Lower lobe of right lung (tissue), 2 donors: ENCODE measurements at places on chromosomes 2 and 18. TPM values are rescaled to one million over a fixed set of nuclear protein-coding genes. Genes with fewer than 3 reads are reported as not detected.
A peak's percentile ranks its signal among the peaks of the same experiment; 100 is the strongest.

DNA sequence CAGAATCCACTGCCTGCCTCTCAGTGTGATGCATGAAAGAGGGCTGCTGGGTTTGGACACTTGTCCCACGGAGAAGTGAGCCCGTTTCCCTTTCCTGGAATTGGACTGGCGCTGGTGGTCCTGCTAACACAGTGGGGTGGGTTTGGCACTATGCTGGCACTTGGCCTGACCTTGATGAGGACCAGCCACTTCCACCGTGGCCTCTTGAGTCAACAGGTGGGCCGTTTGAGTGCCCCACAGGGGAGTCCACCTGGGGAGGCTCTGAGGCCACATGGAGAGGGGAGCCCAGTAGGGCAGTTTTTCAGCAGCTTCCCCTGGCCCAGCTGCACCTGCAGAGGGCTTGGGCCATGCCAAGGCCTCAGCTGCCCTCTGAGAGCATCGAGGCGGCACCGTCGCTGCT lies 56.5 kb downstream of the MBP start:
- no peak for DNase-seq

Gene C2orf74
- 17.4 TPM for total RNA-seq

- DNase-seq = no peak
Measured at GRCh38 chr18:51236225-51236624, 38.7 kb upstream of the MEX3C start.

DNA sequence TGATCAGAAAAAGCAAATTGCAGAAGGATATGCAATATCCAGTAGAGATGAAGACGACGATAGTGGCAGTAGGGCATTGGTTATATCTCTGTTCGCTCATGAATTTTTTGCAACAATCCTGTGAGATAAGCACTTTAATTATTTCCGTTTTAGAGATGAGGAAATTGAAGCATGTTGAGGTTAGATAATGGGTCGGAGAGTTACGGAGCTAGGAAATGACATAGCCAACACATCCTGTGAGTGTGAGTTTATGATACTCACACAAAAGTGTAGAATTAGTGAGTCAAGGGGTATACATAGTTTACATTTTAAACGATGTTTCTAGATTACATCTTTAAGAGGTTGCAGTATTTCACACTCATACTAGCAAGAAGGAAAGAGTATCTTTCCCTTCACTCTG lies 123.1 kb upstream of the ARL4C start:
- DNase-seq = no peak

DNA sequence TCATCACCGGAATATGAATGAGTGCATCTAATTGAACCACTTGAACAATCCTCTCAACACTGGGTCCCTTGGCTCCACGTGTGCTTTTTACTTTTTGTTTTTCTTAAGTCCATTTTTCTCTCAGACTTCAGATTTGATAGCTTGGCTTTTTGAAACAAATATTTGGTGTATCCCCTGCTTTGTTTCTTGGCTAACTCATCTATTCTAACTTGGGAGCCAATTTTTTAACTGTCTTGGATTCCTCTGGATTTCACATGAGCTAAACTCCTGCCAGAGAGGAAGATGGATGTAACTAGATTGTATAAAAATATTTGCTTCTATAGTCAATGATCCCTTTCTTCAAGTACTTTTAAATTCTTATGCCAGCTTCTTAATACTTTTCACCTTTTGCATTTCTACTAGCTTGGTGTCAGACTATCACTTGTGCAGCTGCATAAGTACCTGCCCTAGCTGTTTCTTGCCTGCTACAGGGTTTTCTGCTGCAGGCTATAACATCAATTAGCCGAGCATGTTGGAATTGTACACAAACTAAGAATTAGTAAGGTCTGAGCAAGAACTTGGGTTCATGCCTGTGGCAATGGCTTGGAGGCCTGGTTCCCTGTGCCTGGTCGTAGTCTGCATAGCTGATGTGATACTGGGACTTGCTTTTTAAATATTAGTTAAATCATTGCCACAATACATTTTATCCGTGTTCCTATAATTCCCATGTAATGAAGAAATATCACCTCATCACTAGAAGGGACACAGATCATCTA lies 281.5 kb downstream of the EN1 start:
- DNase-seq = no peak

Gene CYP27A1
- total RNA-seq = 273 TPM

DNA sequence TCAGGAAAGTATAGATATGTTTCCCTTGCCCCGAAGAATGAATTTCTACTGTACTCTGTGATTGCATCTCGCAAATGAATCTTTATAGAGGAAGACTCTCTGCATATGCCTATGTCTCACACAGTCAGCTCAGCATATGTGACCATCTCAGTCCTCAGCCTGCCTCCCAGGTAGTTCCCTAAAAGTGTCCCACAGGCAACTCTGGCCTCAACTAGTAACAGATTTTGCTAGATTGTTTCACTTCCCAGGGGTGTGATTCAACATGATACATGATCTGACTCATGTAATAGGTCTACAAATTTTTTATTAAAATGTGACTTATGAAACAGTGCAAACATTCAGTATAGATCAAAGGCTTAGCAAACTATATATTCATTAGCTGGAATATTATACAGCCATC lies 296.6 kb upstream of the CRIM1 start:
- DNase-seq = peak; percentile 51

- DNase-seq = no peak
Measured at GRCh38 chr18:50195689-50196088, 742 bp upstream of the MYO5B start.

DNA sequence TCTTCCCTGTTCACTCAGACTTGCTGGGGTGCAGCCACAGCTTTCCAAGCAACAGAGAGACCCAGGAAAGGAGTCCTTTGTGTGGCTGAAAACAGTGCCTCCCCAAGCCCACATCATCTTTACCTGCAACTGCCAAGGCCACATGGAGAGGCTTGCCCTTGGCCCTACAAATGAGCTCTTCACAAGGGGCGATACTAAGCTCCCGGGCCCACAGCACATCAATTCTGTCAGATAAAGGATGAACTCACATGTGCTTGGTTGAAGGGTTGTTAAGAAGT lies 42.3 kb upstream of the SH3RF3 start:
- no peak for DNase-seq

Gene TEKT4
- total RNA-seq = 3.4 TPM

Gene RAMP1
- 5.1 TPM for total RNA-seq

DNA sequence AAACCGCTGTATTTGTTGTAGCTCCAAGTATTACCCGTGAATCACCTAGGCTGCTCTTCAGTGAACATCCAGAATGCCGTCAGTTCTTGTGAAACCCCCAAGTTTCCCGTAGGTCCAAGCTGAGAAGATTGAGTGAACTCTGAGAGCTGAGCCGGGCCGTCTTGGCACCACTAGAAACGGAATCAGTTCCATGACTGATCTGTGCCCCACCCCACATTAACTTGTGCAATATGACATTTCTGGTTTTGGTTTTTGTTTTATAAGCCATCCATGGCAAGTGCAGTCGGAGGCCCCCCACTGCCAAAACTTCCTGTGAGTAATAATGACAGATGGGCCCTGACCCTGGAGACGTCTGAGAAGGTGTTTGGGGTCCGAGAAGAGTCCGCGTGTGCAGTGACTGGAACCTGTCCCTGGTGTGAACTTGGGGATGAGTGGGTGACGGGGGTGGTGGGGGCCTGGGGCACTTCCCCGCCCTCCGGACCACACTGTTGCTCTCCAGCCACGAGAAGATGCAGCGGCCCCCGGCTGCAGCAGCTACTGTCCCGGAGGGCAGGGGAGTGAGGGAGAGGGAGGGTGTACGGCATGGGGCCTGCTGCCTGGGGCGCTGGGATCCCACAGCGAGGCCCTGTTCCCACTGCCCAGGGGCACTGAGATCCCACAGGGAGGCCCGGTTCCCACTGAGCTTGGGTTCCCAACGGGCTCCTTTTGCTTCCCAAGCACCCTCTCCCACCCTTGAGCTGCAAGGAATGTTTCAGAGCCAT lies 26.5 kb downstream of the NFATC1 start:
- DNase-seq = no peak

Gene FAP
- total RNA-seq = 3.4 TPM

Gene LONRF2
- 2.1 TPM for total RNA-seq

GRCh38 chr2:95010126-95010525 lies 15.4 kb upstream of the MAL start:
- DNase-seq = no peak

Gene EVX2
- total RNA-seq = not detected

GRCh38 chr18:74261053-74261713 lies 30.6 kb downstream of the CYB5A start:
- no peak for DNase-seq

Gene SNX17
- 107 TPM for total RNA-seq

Gene DNAJC27
- 5.0 TPM for total RNA-seq

DNA sequence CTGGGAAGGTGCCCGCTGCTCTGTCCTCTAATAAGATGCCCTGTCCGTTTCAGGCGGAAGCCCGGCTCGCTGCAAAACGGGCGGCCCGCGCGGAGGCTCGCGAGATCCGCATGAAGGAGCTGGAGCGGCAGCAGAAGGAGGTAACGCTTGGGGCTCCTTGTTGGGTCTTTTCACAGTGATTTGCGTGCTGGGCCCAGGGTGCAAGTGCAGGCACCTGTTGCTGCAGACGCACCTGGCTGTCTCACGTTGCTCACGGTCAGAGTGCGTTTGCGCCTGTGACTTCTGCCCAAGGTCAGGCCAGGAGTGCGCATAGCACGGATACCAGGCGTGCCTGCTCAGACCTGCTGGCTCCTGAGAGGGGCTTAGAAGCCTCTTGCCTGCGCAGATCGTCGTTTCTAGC lies 81.1 kb downstream of the LRRFIP1 start:
- no peak for DNase-seq

- DNase-seq = no peak
Measured at GRCh38 chr2:179711375-179711774, 150.0 kb downstream of the ZNF385B start.

Gene ATP6V1C2
- total RNA-seq = 1.7 TPM

DNA sequence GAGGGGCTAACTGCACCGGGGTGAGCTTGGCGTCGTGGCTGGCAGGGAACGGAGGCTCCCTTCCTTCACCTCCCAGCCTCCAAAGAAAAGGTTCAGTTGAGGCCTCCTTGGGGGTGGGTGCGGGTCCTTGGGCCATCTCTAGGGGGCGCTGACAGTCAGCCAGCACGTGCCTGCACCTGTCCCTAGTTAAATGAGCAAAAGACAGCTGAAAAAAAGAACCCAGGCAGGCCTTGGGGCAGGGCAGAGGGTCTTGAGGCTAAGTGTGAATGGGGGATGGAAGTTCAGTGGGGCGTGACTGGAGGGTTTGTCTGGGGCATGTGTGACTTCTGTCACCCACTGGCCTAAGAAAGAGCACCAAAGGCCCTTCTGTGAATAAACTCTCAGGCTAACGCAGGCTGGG lies 56.4 kb downstream of the ZFP36L2 start:
- peak; percentile 72 for DNase-seq

GRCh38 chr2:11679486-11680181 lies 9.6 kb upstream of the NTSR2 start:
- no peak for DNase-seq

Gene IL18R1
- total RNA-seq = 27.5 TPM

Gene TANC1
- 39.5 TPM for total RNA-seq

DNA sequence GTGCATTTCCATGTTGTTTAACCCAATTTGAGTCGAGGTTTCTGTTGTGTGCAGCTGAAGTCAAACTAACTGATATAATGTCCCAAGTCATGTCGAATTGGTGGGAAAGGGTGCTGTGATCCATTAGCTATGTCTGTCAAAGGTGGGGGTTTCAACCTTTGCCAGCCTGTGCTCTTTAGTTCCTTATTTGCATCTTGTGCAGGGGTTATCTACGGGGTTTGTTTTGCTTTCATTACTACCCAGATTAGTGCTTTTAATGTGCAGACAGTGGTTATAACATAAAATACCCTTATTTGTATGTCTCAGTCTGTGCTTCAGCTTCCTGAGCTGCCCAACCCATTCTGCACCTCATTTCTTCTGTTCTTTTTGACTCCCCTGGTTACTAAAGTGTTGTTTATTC lies 271.9 kb upstream of the CXCR4 start:
- DNase-seq = no peak

DNA sequence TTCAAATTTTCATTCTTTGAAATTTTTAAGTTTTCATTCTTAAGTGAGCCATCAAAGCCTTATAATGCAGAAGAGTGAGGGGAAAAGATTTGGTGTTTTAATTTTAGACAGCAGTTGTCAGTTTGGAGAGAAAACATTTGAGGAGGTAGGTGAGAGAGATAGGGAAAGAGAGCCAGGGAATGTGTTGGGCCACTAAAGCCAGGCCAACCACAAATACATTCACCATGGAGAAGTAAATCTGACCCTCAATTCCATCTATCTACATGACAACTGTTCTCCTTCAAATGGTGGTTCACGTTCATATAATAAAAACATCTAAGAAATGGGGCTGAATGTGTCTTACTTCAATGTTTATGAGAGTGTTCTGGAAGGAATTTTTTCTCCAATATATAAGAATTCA lies 553.0 kb upstream of the SYT4 start:
- no peak for DNase-seq

DNA sequence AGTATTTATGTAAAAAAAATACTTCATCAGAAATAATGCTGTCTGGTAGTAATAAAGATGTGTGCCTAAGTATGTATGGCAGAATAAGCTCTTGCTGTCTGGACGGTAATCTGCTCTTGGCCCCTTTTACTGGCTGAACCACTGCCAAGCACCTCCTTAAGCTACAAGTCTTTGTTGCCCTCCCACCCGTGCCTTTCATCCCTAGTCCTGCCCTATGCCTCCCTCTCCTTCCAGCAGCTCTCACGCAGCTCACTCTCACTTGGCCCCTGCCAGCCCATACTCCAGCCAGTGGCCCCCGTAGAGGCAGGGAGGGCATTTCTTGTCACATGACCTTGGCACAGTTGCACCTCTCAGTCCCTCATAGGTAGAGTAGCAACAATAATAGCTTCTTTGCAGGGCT lies 54.5 kb upstream of the NPAS2 start:
- no peak for DNase-seq

- DNase-seq = no peak
Measured at GRCh38 chr2:12035029-12035720, 288.7 kb downstream of the LPIN1 start.
